ENCODE measurements at places on chromosomes 6 and 20.

DNA sequence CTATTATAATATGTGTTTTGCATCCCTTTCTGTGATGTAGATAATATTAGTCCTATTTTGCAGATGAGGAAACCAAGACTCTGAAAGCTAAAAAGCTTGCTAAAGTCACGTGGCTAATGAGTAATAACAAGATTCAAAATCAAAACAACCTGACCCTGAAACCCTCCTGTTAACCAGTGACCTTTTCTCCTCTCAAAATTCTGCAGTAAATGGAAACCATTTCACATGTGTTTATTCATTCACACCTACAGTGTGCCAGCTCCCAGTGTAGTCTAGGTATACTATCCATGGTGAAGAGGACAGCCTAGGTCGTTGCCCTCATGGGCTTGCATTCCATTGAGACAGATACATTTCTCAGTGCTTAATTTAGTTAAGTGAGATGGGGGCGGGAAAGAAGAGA is 30.6 kb upstream of the PHACTR2 start:
- no peak for DNase-seq

- DNase-seq: no peak
Observed at GRCh38 chr6:156884306-156884705, 107.1 kb downstream of the ARID1B start.

- DNase-seq: no peak
Observed at GRCh38 chr6:164924674-164925073, 384.7 kb downstream of the C6orf118 start.

- DNase-seq: no peak
Observed at GRCh38 chr6:123393331-123393730, 243.4 kb downstream of the TRDN start.

- no peak for DNase-seq
Observed at GRCh38 chr6:159062976-159063375, 18.2 kb upstream of the TAGAP start.

- DNase-seq: no peak
Observed at GRCh38 chr6:80969439-80969838, 783.0 kb downstream of the TENT5A start.

DNA sequence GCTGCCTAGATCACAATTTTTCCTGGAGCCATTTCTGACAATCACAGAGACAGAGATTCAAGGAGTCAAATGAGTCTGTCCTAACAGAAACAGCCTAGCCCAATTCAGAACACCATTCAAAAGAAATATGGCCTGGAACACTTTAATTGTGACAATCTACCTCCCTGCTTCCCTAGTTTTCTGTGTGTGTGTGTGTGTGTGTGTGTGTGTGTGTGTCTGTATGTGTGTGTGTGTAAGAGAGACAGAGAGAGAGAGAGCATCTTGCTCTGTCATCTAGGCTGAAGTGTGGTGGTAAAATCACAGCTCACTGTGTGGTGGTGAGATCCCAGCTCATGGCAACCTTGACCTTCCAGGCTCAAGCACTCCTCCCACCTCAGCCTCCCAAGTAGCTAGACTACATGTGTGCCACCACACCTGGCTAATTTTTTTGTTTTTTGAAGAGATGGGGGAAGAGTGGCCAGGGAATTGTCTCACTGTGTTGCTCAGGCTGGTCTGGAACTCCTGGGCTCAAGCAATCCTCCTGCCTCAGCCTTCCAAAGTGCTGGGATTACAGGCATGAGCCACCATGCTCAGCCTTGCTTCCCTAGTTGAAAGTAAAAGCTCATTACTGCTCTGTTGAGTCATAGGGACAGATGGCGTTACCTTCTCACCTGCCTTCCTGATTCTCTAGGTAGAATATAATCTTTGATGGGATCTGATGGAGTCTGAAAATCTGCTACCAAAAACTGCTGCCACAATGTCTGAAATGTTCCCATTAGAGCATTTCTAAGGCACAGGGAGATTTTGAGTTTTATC is 89.6 kb upstream of the BEND6 start:
- no peak for DNase-seq

DNA sequence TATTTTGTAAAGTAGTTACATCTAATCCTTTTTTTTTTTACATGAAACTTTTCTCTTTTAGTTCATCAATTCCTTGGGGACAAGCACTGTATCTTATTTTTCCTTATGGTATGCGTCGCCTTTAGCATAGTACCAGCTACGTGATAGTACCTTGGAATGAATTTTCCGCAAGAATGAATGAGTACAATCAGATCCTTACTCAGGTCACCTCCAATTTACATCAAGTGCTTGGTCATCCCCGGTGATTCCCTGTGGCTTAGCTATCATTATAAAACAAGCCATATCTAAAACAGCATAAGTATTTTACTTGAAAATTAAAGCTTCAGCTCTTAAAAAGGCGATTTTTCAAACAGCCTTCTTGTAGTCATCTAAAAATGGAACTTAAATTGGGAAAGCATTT is 680.4 kb upstream of the MAP3K7 start:
- DNase-seq: no peak

- DNase-seq: no peak
Observed at GRCh38 chr6:167965592-167966539, 31.6 kb upstream of the KIF25 start.

GRCh38 chr6:109486068-109486467 is 3.0 kb upstream of the ZBTB24 start:
- DNase-seq: no peak

- no peak for DNase-seq
Observed at GRCh38 chr20:723756-724155, 44.5 kb downstream of the SLC52A3 start.

GRCh38 chr6:122695188-122695587 is 84.3 kb upstream of the FABP7 start:
- no peak for DNase-seq

DNA sequence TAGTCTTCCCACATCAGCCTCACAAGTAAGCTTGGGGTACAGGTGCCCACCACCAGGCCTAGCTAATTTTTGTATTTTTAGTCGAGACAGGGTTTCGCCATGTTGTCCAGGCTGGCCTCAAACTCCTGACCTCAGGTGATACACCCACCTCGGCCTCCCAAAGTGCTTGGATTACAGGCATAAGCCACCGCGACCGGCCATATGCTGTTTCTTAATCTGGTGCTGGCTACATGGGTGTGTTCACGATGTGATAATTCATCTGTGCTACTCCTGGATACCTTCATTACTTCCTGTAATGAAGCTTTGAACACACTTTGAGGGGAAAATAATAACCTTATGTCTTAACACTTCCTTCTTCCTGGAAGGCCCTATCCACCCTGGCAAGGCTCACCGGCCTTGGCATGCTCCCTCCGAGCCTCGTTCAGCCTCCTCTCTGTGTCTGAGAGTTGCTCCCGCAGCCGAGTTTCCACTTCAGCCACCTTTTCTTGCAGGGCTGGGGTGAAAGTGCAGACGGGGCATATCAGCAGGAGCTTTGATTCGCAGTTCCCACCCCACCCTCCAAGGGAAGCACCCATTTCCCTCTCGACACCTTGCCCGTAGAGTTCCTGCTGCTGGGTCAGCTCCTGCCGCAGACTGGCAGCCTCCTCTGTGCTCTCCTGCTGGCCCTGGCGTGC is 5.6 kb upstream of the PSORS1C2 start:
- DNase-seq: no peak

DNA sequence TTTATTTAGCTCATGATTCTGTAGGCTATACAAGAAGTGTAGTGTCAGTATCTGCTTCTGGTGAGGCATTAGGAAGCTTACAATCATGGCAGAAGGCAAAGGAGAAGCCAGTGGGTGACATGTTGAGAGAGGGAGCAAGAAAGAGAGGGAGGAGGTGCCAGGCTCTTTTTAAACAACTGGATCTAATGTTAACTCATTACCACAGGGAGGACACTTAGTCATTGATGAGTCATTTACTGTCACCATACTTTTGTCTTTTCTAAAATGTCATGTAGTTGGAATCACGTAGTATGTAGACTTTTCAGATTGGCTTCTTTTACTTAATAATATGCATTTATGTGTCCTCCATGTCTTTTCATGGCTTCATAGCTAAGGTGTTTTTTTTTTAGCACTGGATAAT is 58.1 kb downstream of the NUS1 start:
- DNase-seq: no peak

DNA sequence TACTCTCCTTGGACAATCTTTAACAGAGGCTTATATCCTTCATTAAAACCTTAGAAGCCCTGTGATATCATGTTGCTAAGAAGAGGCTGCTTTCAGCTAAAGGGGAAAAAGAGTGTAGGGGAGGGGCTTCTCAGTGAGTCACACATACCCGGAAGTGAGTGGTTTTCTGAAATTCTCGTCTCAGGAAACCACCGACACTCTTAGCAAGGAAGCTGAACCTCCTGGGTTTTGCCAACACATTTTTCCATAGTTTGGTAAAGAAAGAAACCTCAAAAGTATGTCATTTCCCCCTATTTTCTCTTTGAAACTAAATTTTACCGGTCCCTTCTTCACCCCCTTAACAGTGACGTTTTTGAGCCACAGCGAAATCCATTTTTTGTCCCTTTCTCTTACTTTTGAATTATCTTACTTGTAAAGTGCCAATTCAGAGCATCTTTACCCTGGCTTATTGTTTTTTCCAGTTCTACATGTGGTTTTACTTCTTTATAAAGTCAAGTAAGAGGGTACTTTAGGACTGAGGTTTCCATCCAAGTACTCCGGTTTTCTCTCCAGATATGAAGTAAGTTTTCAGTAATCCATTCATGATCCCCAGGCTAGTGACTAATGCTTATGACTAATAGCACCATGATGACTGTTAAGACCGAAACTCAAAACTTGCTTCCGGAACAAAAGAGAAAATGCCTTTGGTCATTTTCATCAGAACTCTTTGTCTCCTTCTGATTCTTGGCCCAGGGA is 219.3 kb downstream of the ARHGAP18 start:
- DNase-seq: no peak

DNA sequence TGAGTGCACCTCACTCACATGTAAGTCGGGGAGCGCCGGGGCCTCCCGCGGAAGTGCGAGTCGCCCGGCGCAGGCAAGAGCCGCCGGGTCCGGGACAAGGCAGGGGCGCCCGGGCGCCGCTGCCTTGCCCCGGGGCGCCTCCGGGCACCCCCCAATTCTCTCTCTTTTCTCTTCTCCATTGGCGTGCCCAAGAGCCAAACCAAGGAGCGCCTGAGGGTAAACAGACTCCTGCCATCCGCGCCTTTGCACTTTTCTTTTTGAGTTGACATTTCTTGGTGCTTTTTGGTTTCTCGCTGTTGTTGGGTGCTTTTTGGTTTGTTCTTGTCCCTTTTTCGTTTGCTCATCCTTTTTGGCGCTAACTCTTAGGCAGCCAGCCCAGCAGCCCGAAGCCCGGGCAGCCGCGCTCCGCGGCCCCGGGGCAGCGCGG is 36.8 kb downstream of the GNAS start:
- DNase-seq: no peak

DNA sequence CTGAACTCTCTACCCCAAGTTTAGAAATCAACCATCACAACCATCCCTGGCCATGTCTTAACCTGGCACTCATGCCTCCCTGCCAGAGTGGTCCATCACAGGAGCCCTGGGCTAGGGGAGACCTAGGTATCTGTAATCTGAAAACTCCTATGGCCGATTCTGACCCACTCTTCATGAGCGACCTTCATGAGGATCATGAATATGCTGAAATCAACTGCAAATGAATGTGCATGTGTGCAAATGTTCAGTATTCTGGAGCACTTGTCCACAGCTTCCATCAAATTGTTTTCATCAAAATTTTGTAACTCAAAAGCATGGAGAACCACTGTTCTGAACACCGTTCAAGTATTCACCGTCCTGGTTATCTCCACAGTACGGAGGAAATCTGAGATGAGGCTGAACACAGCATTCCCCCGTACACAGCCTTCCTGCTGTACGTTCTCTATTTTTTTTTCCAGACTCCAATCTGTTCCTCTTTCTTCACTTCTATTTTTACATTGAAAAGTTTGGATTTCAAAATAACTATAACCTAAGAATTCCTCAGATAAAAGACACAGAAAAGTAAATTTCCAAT is 17.7 kb downstream of the METTL24 start:
- no peak for DNase-seq

GRCh38 chr6:145241721-145242120 is 493.6 kb downstream of the EPM2A start:
- no peak for DNase-seq

DNA sequence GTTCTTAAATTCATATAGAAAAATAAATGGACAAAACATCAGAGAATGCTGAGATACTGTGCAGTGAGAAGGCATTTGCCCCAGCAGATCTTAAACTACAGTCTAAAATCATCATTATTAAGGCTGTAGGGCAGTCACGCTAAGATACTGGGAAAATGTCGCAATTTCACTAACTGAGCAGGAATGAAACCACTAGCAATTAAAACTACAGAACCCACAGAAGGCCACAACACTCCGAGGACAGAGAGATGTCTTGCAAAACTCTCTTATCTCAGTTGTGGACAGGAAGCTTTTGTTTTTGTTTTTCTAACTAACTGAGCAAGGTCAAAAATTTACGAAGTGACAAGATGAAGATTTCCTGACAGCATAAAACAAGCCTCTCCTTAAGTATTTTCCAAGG is 18.2 kb downstream of the GNAS-AS1 start:
- no peak for DNase-seq

GRCh38 chr6:142416686-142417085 is 114.9 kb downstream of the ADGRG6 start:
- DNase-seq: no peak

GRCh38 chr20:5031206-5031557 is 29.9 kb upstream of the SLC23A2 start:
- DNase-seq: no peak

DNA sequence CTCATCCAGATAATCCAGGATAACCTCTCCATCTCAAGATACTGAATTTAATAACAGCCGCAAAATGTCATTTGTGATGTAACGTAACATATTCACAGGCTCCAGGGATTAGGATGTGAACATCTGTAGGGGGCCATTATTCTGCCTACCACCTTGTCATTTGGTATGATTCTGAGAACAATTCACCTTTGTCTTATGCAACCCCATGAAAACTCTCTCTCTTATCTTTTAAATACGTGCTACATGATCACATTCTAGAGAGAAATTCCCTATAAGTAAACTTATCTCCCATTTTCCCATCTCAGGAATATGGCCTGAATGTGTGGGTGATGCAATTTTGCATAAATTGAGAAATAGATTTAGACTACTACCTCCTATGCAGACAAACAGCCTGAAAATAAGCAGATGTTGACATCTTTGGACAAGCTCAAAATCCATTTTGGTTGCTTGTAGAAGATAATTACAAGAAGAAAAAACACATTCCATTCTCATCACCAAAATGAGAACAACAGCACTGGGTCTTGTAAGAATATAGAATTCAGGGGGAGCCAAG is 255.4 kb upstream of the STXBP5 start:
- DNase-seq: no peak

DNA sequence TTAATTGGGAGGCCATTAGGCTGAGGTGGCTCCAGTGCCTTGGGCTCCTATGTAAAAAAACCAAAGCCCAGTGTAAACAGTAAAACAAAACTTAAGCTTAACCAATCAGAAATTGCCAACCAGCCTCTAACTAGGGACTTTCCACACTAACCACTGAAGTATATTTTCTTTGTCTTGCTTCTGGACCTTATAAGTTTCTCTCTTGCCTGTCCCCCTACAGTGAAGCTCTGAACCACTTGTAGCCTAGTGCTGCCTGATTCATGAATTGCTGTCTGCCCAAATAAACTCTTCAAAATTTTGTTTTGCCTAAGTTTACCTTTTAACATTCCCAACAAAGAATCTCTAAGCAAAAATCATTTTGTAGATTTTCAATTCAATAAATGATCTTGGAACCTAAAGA is 28.2 kb downstream of the POPDC3 start:
- no peak for DNase-seq

- DNase-seq: no peak
Observed at GRCh38 chr20:31691646-31692275, 30.9 kb downstream of the BCL2L1 start.
